Tongue (tissue), 3 donors: ENCODE measurements at places on chromosomes 1 and 21.

DNA sequence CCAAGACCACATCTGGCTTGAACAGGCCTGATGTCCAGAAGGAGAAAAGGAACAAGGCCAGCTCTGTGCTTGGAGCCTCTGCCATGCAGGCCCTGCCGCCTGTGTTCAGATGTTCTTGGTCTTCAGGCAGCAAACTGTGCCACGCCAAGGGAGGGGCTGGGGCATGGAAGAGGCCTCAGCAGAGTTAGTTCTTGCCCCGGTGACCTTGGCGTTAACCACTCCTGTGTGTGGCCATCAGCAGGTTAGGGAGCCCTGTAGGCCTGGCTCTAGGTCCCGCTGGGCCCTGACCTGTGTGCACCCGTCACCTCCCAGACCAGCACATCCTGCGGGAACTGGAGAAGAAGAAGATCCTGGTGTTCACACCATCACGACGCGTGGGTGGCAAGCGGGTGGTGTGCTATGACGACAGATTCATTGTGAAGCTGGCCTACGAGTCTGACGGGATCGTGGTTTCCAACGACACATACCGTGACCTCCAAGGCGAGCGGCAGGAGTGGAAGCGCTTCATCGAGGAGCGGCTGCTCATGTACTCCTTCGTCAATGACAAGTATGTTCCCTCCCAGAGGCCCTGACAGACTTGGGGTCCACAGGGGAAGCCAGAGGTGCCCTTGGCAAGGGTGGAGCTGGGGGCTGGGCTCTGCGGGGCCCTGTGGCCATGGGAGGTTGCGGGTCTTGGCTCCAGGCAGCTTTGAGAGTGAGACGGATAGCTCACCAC is 7.1 kb downstream of the ZC3H12A start:
- DNase-seq: no peak

DNA sequence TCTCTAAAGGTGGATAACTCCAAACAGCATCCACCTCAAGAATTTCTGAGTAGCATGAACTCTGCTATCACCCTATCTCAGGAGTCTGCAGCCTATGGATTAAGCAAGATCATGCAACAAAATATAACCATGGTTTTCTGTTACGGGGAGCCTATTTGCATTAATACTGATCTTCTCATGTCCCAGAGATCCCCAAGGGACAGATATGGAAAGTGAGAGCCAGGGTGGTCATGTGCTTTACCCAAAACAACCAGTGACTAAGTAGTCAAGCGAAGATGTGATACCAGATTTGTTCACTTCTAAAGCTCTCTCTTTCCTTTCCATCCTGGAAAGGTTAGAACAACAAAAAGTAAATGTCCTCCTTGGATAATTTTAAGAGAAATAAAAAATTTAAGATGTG is 125.1 kb downstream of the PRRX1 start:
- no peak for DNase-seq

- DNase-seq: no peak
Measured at GRCh38 chr1:246425895-246426294, 81.2 kb downstream of the SMYD3 start.

DNA sequence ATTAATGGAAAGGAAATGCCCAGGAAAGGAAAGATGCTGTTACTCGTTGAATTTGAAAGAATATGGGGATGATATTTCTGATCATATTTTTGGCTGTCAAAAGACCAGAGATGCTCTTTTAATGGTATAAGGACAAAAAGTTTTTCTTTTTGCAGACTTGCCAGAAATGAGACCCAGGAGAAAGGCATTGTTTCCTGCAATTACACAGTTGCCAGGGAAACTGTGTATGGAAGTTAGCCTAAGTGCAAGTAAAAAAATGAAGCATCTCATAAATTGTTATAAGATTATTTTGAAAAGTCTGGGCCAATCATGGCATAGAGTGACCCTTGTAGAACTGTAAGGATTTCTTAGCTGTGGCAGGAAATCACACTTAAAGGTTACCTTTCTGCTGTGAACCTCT is 155.7 kb upstream of the BEND5 start:
- DNase-seq: peak; percentile 57

GRCh38 chr1:208184966-208185654 is 59.1 kb downstream of the PLXNA2 start:
- peak; percentile 63 for DNase-seq

GRCh38 chr1:154746622-154747299 is 123.3 kb downstream of the KCNN3 start:
- no peak for DNase-seq

- DNase-seq: no peak
Measured at GRCh38 chr1:201229095-201229494, 38.5 kb downstream of the IGFN1 start.
